ENCODE measurements at places on chromosomes 5 and 9.

DNA sequence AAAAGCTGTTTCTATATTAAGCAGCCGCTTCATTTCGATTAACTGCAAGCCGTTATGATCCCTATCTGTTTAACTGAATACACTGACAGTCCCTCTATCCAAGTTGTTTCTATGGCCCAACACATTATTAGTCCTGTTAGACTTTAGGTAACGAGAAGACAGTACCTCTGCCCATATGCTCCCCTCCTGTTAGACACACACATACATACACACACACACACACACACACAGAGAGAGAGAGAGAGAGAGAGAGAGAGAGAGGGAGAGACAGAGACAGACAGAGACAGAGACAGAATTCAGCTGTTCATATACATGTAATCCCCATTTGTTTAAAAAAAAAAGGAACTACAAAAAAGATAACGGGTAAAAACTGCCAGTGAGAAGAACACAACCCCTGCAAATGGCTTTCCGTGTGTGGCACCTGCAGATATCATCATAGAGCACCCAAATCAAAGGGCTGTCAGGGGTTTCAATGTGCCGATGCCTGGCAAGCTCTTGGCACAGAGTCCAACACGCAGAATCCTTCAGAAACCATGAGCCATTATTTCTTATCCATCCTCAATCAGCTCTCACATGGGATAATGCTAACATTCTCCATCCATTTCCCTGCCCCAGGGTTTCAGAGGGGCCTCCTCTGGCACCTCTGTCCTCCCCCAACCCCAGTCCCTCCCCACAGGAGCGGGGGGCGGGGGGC lies 144.0 kb downstream of the MYO10 start:
- no peak overlapping the region for H3K4me3 ChIP-seq
- H3K36me3 ChIP-seq = no peaks in the 10 kb centered on the region
- H3K27me3 ChIP-seq = peaks cover 4% of the 10 kb centered on the region
- no peaks in the 10 kb centered on the region for H3K4me1 ChIP-seq

DNA sequence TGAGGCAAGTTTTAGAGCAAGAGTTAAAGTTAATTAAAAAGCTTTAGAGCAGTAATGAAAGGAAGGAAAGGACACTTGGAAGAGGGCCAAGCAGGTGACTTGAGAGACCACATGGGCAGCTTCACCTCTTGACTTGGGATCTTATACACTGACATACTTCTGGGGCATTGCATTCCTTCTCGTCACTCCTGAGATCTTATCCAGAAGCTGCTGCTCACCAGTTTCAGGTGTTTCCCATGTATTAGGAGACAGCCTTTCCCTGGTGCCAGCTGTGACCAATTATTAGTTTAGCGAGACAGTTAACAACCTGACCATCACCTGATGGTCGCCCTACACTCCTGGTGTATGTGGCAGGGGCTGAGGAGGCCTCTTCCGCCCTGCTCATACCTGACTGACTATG lies 382.1 kb downstream of the KDM4C start:
- H3K27ac ChIP-seq = no peak overlapping the region
- peaks cover 9% of the 10 kb centered on the region for H3K36me3 ChIP-seq
- DNase-seq = no peak
- H3K4me1 ChIP-seq = no peaks in the 10 kb centered on the region
- no peaks in the 10 kb centered on the region for H3K27me3 ChIP-seq

DNA sequence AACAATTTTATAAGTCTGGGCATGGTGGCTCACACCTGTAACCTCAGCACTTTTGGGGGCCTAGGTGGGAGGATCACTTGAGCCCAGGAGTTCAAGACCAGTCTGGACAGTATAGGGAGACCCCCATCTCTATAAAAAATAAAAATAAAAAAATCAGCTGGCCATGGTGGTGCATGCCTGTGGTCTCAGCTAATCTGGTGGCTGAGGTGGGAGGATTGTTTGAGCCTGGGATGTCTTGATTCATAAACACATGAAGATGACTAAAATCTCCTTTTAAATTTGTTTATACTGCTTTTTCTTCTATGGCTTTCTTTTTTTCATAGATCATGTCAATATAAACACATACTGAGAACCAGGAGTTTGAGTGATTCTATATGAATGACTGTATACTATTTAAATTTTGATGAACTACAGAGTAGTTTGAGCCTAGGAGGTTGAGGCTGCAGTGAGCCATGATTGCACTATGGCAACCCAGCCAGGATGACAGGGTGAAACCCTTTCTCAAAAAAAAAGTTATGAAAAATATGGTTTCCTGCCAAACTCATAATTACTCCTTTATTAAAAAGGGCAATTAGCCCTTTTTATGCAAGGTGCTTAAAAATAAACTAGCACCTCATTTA lies 14.2 kb downstream of the RIC1 start:
- DNase-seq = no peak
- H3K27ac ChIP-seq = no peak overlapping the region
- no peaks in the 10 kb centered on the region for H3K27me3 ChIP-seq
- H3K36me3 ChIP-seq = no peaks in the 10 kb centered on the region

GRCh38 chr9:130383979-130384676 lies 60.6 kb upstream of the ASS1 start:
- no peaks in the 10 kb centered on the region for H3K36me3 ChIP-seq
- DNase-seq = no peak
- H3K27me3 ChIP-seq = no peaks in the 10 kb centered on the region
- H3K4me3 ChIP-seq = no peak overlapping the region
- no peaks in the 10 kb centered on the region for H3K4me1 ChIP-seq
- H3K27ac ChIP-seq = no peak overlapping the region

- no peak overlapping the region for H3K4me3 ChIP-seq
- H3K27me3 ChIP-seq = peaks cover 43% of the 10 kb centered on the region
- peaks cover 42% of the 10 kb centered on the region for H3K4me1 ChIP-seq
- H3K27ac ChIP-seq = no peak overlapping the region
Measured at GRCh38 chr9:121735793-121736770, 84.6 kb downstream of the DAB2IP start.

DNA sequence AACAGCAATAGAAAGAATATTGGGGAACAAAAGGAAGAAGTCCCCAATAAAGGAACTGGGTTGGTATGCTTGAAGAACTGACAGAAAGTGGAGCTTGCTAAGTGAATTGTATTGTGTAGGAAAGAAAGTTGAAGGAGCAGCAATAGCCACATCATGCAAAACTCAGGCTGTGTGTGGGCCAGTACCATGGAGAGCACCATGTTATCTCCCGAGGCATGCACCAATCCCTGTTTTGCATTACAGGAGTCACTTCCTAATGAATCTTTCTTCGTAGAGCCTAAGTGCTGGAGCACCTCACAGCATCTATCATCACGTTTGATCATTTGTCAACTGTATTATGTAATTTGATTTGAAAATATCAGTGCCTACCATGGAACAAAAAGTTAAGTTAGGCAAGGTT lies 137.7 kb upstream of the NMUR2 start:
- peaks cover 2% of the 10 kb centered on the region for H3K27me3 ChIP-seq
- H3K4me1 ChIP-seq = no peaks in the 10 kb centered on the region
- no peak for DNase-seq
- no peaks in the 10 kb centered on the region for H3K36me3 ChIP-seq
- H3K4me3 ChIP-seq = no peak overlapping the region
- H3K27ac ChIP-seq = no peak overlapping the region

DNA sequence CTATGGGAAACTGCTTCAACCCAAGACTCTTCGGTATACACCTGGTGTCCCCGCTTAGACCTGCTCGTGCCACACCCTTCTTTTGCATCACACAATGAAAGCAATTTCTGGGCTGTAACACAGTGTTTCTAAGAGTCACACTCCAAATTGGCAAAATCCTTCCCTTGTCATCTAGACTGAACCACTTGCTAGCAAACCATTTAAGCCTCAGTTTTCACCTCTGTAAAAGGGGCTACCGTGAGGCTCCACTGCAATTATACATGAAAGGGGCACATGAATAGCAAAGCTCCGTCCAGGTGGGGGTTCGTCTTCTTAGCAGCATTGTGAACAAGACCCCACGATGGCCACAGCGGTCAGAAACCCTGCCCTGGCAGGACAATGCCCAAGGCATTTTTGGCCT lies 166.8 kb downstream of the PAX5 start:
- no peak overlapping the region for H3K4me3 ChIP-seq
- no peak overlapping the region for H3K27ac ChIP-seq
- no peak for DNase-seq
- H3K27me3 ChIP-seq = peaks cover 17% of the 10 kb centered on the region

GRCh38 chr5:55973296-55973695 lies 21.5 kb downstream of the IL6ST start:
- H3K36me3 ChIP-seq = peaks cover 14% of the 10 kb centered on the region
- H3K4me3 ChIP-seq = no peak overlapping the region
- H3K27me3 ChIP-seq = no peaks in the 10 kb centered on the region
- no peak for DNase-seq
- H3K27ac ChIP-seq = no peak overlapping the region

GRCh38 chr9:33750307-33750838 lies 45.0 kb upstream of the PRSS3 start:
- no peak overlapping the region for H3K4me3 ChIP-seq
- peaks cover 40% of the 10 kb centered on the region for H3K27me3 ChIP-seq
- no peaks in the 10 kb centered on the region for H3K4me1 ChIP-seq
- H3K36me3 ChIP-seq = no peaks in the 10 kb centered on the region
- H3K27ac ChIP-seq = no peak overlapping the region

- no peak for DNase-seq
- no peaks in the 10 kb centered on the region for H3K27me3 ChIP-seq
- H3K4me1 ChIP-seq = peaks cover 35% of the 10 kb centered on the region
Measured at GRCh38 chr9:111983484-111983908, 86.9 kb downstream of the UGCG start.

Measured in T-cell (primary cell).